ENCODE measurements at places on chromosomes 2 and 18. TPM values are rescaled to one million over a fixed set of nuclear protein-coding genes. Genes with fewer than 3 reads are reported as not detected.

SH3YL1 gene
- 71.0 TPM for total RNA-seq

ATP8B1 gene
- 16.6 TPM for total RNA-seq

KRTCAP3 gene
- total RNA-seq = 6.2 TPM

DSC3 gene
- 67.4 TPM for total RNA-seq

CNGA3 gene
- 0.51 TPM for total RNA-seq

SLC5A7 gene
- 0.51 TPM for total RNA-seq

GDF7 gene
- total RNA-seq = 0.82 TPM

ALPI gene
- not detected for total RNA-seq

G6PC2 gene
- not detected for total RNA-seq

REG1B gene
- not detected for total RNA-seq

ST8SIA5 gene
- total RNA-seq = 9.0 TPM

KIDINS220 gene
- 143 TPM for total RNA-seq

PAX8 gene
- total RNA-seq = not detected

HNMT gene
- 17.3 TPM for total RNA-seq

BOLL gene
- total RNA-seq = 2.8 TPM

DSG3 gene
- 32.3 TPM for total RNA-seq

C18orf54 gene
- total RNA-seq = 9.5 TPM

ITGA4 gene
- total RNA-seq = 16.6 TPM

EFR3B gene
- 6.1 TPM for total RNA-seq

All from tongue (tissue), 3 donors.